Calu3 (cell line): ENCODE measurements at places on chromosomes 11 and 22. TPM values are rescaled to one million over a fixed set of nuclear protein-coding genes. Genes with fewer than 3 reads are reported as not detected.

DNA sequence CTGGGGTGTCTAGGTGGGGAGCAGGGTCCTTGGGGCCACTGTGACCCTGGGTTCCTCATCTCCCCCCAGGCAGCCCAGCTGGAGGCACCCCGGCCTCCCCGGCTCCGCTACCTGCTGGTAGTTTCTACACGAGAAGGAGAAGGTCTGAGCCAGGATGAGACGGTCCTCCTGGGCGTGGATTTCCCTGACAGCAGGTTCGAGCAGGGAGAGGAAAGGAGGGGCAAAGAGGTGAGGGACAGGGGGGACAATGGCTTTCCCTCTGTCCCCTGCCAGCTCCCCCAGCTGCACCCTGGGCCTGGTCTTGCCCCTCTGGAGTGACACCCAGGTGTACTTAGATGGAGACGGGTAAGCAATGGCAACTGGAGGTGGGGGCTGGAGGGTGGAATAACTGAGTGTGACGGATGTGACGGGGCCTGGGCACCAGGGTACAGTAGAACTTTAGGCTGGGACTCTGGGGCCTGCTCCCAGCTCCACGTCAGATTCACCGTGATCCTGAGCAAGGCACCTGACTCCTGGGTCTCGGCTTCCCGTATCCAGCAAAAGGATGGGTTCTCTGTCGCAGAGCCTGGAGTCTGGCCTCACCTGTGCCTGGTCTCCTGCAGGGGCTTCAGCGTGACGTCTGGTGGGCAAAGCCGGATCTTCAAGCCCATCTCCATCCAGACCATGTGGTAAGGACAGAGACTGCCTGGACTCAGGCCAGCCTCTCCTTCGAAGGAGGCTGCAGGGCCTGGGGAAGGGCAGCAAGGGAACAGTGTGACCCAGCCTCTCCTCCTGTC lies 3.6 kb downstream of the SSH3 start:
- no peaks in the 10 kb centered on the region for H3K27me3 ChIP-seq
- H3K4me3 ChIP-seq = no peak overlapping the region
- no peak overlapping the region for H3K27ac ChIP-seq
- no peak for DNase-seq

DNA sequence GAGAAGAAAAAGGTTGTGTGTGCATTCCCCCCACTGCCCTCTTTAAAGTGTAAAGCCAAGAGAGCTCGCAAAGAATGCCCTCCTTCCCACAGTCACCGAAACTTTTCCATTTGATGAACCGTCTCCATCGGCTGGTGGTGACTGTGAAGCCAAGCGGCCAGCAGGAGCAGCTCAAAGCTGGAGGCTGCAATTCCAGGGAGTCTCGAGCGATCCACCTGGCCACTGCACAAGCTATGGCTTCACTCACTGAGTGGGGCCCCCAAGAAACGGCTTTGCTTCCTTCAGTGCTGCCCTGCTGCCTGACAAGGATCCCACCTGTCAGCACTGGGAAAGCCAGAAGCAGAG lies 117.7 kb downstream of the ABTB2 start:
- peaks cover 45% of the 10 kb centered on the region for H3K4me1 ChIP-seq
- no peak for DNase-seq
- no peaks in the 10 kb centered on the region for H3K27me3 ChIP-seq
- no peak overlapping the region for H3K4me3 ChIP-seq
- H3K27ac ChIP-seq = no peak overlapping the region

Gene SCN3B
- total RNA-seq = 0.10 and 0.45 TPM in 2 replicates

DNA sequence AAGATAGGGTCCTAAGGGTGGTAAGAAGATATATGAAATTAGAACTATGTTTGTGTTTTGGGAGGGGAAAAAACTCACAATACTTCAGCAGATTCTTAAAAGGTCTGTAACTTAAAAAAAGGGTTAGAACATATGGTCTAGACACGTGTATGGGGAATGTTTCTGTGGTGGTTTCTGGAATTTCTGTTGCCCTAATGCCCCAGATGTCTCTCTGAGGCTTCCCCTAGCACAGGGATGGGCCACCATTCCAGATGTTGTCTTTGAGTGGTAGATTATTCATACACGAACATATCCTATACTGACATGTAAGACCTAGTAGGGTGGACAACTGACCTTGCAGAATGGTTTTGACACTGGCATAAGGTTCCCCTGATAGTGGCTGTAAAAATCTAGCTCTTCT lies 26.2 kb downstream of the EHF start:
- H3K4me3 ChIP-seq = no peak overlapping the region
- no peak for DNase-seq

Gene HYLS1
- total RNA-seq = 2.0 and 2.1 TPM in 2 replicates

GRCh38 chr11:34053161-34053686 lies 1.7 kb downstream of the CAPRIN1 start:
- H3K27ac ChIP-seq = peak overlapping the region; percentile 97
- H3K27me3 ChIP-seq = no peaks in the 10 kb centered on the region
- DNase-seq = peak; percentile 79
- peaks cover 47% of the 10 kb centered on the region for H3K36me3 ChIP-seq
- peak overlapping the region; percentile 99 for H3K4me3 ChIP-seq
